Thoracic aorta (tissue), 2 donors: ENCODE measurements at places on chromosomes 7 and 10. TPM values are rescaled to one million over a fixed set of nuclear protein-coding genes. Genes with fewer than 3 reads are reported as not detected.

Gene EBF3
- total RNA-seq: 4.6 TPM

Gene VENTX
- total RNA-seq: 9.5 TPM

Gene GPR15LG
- not detected for total RNA-seq

Gene CUBN
- total RNA-seq: 4.1 TPM

Gene ANKRD61
- total RNA-seq: not detected

Gene SLC26A3
- not detected for total RNA-seq

Gene PPP1R3A
- total RNA-seq: 0.35 TPM

- peak overlapping the region; percentile 77 for H3K4me3 ChIP-seq
- H3K27me3 ChIP-seq: no peaks in the 10 kb centered on the region
- no peaks in the 10 kb centered on the region for H3K36me3 ChIP-seq
- H3K4me1 ChIP-seq: peaks cover 7% of the 10 kb centered on the region
These were observed 851 bp upstream of the GOT1 start for GRCh38 chr10:99431190-99431760.

DNA sequence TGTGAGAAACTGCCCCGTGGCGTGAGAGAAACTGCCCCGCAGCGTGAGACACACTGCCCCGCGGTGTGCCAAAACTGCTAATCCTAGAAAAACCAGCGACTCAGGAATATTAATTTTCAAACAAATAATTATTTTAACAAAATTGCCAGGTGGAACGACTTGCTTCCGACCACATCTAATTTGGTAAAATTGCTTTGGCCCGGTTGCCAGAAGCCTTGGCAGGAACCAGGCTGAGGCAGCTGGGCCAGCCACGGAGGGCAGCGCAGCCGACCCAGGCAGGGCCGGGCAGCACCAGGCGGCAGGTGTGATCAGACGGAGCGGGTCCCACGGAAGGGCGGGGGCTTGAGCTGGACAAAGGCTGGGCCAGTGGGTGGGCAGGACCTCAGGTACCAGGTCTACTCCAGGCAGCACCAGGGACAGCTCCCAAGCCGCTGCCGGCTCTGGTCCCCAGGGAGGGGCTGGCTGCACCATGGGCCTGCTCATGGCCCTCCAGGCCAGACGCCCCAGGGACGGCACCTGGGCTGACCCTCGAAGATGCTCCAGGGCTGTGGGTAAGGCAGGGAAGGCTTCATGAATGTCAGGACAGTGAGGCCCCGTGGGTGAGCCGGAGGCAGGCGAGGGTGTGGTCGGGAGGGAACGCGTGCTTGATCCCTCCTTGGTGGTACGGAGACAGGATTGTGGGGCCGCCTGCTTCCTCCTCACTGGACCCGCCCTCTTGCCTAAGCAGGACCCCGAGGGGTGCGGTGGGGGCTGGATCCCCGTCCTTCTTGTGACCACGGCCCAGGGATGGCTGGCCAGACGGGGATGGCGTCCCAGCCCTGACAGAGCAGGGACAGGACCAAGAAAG lies 7.7 kb upstream of the ADGRA1 start:
- H3K36me3 ChIP-seq: no peaks in the 10 kb centered on the region
- no peak for DNase-seq
- no peak overlapping the region for H3K27ac ChIP-seq
- no peak overlapping the region for H3K4me3 ChIP-seq

GRCh38 chr7:135808206-135808605 lies 59.6 kb upstream of the FAM180A start:
- DNase-seq: no peak
- no peak overlapping the region for H3K4me3 ChIP-seq
- no peak overlapping the region for H3K27ac ChIP-seq
- H3K4me1 ChIP-seq: peaks cover 16% of the 10 kb centered on the region
- no peaks in the 10 kb centered on the region for H3K27me3 ChIP-seq
- no peaks in the 10 kb centered on the region for H3K36me3 ChIP-seq

GRCh38 chr10:132403511-132404168 lies 6.6 kb downstream of the PWWP2B start:
- DNase-seq: no peak
- peaks cover 5% of the 10 kb centered on the region for H3K36me3 ChIP-seq
- no peak overlapping the region for H3K4me3 ChIP-seq
- peaks cover under 1% of the 10 kb centered on the region for H3K4me1 ChIP-seq
- H3K27ac ChIP-seq: no peak overlapping the region
- H3K27me3 ChIP-seq: no peaks in the 10 kb centered on the region

DNA sequence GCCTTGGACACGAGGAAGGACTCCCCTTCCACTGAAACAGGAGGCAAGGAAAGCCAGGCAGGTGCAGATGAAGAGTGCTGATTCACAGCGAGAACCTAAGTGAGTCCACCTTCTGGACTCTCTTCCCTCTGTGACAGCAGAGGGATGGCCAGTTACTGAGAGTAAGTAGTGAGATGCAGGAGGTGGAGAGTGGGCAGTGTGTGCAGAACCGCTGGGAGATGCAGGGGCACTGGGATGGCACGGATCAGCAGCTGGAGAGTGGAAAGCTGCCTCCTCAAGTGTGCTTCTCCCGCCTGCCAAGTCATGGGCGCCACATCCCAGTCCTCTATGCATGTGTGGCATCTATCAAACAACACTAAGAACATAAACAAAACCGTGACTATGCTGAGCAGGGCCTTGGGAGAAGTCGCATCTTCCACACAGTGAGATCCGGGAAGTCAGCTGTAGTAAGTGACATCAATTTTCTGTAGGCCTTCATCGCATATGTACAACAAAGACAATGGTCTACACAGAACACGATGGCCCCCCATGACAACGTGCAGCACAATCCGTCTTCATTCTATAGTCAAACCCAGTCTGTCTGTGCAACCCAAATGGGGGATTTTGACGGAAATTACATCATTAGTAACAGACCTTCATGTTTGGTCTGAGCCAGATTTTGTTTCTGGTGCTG lies 217.4 kb upstream of the KLF14 start:
- no peaks in the 10 kb centered on the region for H3K27me3 ChIP-seq
- no peak overlapping the region for H3K27ac ChIP-seq
- H3K36me3 ChIP-seq: no peaks in the 10 kb centered on the region
- no peak for DNase-seq
- peaks cover 6% of the 10 kb centered on the region for H3K4me1 ChIP-seq
- no peak overlapping the region for H3K4me3 ChIP-seq

- no peak overlapping the region for H3K4me3 ChIP-seq
- H3K36me3 ChIP-seq: peaks cover 22% of the 10 kb centered on the region
- no peaks in the 10 kb centered on the region for H3K4me1 ChIP-seq
- no peak overlapping the region for H3K27ac ChIP-seq
These were observed 56.3 kb downstream of the VWA2 start for GRCh38 chr10:114295393-114295792.

DNA sequence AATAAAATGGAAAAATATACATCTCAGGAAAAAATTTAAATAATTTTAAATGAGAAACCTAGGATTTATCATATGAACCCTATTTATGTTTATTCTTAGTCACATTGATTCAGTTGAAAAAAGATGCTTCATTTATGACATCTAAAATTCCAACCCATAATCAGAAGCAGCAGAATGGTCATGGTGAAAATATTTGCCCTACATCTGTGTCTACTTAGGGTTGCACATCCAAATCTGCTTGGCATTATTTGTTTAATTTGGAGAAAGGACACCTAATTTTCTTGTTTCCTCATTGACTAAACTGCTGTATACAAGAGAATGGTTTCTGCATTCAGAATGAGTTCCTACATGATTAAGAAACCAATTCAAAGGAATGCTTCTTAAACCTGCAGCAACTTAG lies 72.9 kb upstream of the SKAP2 start:
- no peaks in the 10 kb centered on the region for H3K36me3 ChIP-seq
- no peak overlapping the region for H3K27ac ChIP-seq
- no peaks in the 10 kb centered on the region for H3K27me3 ChIP-seq
- no peak for DNase-seq
- no peaks in the 10 kb centered on the region for H3K4me1 ChIP-seq

GRCh38 chr10:100303724-100304319 lies 17.3 kb upstream of the BLOC1S2 start:
- H3K4me1 ChIP-seq: no peaks in the 10 kb centered on the region
- no peak for DNase-seq
- no peaks in the 10 kb centered on the region for H3K27me3 ChIP-seq
- no peak overlapping the region for H3K27ac ChIP-seq

GRCh38 chr10:49707585-49707984 lies 28.1 kb downstream of the C10orf53 start:
- no peak for DNase-seq
- H3K4me1 ChIP-seq: no peaks in the 10 kb centered on the region
- no peak overlapping the region for H3K27ac ChIP-seq
- H3K36me3 ChIP-seq: no peaks in the 10 kb centered on the region
- no peaks in the 10 kb centered on the region for H3K27me3 ChIP-seq

DNA sequence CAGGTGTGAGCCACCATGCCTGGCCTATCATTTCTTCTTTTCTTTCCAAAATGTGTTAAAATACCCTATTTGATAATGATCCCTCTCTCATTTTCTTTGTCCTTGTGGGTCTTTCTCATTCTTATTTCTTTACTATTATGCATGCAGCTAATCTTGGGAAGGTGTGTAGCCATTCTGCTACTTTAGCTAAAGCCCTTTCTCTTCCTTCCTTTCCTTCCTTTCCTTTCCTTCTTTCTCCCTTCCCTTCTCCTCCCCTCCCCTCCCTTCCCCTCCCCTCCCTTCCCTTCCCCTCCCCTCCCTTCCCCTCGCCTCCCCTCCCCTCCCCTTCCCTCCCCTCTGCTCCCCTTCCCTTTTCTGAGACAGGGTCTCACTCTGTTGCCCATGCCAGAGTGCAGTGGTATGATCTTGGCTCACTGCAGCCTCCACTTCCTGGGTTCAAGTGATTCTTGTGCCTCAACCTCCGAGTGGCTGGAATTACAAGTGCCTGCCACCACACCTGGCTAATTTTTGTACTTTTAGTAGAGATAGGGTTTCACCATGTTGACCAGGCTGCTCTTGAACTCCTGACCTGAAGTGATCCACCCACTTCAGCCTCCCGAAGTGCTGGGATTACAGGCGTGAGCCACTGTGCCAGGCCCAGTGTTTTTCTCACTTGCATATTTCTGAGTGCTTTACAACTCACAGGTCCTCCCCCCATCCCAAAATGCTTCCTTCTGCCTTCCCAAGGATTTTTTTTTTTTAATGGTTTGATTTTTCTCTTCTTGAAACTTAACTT lies 42.3 kb downstream of the HIP1 start:
- no peaks in the 10 kb centered on the region for H3K36me3 ChIP-seq
- no peaks in the 10 kb centered on the region for H3K27me3 ChIP-seq
- no peak overlapping the region for H3K4me3 ChIP-seq
- DNase-seq: no peak
- no peaks in the 10 kb centered on the region for H3K4me1 ChIP-seq

- no peak overlapping the region for H3K4me3 ChIP-seq
- no peak for DNase-seq
- peaks cover 42% of the 10 kb centered on the region for H3K36me3 ChIP-seq
- peaks cover 16% of the 10 kb centered on the region for H3K4me1 ChIP-seq
- H3K27me3 ChIP-seq: no peaks in the 10 kb centered on the region
These were observed 148.4 kb upstream of the KLF14 start for GRCh38 chr7:130882396-130882795.

DNA sequence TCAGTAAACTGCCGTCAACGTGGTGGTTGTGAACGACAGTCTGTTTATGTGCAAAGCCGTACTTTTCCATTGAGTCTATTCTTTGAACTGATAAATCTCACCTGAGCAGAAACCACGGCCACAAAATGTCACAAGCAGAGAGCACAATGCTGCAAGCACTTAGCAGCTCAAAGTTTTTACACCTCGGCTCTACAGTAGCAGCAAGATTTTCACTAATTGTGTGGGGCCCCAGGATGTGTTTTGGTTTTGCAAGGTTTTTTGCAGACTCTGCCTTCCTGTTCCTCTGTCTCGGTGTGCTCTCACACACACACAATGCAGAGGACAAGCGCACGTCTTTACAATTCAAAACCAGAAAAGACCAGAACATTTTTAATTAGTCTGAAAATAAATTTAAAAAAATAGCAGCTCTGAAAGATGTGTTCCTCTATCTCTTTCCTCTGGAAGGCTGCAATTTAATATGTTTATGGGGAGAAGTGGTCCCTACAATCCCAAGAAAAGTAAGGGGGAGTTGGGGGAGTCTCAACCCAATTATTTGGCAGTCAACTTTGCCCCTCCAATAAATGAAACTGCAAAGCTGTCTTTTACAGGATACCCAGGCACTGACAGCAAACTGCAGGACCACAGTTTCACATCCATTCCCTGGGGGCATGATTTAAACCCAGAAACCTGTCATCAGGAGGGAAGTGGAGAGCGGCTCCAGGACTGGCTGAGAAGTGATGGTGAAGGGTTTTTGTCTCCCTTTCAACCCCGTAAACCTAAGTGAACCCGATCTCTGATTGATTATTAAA lies 73.8 kb upstream of the SFMBT2 start:
- H3K4me3 ChIP-seq: peak overlapping the region; percentile 23
- DNase-seq: no peak
- H3K36me3 ChIP-seq: no peaks in the 10 kb centered on the region
- no peaks in the 10 kb centered on the region for H3K4me1 ChIP-seq

GRCh38 chr7:12581897-12582296 lies 11.4 kb downstream of the SCIN start:
- H3K36me3 ChIP-seq: no peaks in the 10 kb centered on the region
- H3K4me3 ChIP-seq: no peak overlapping the region
- peaks cover 5% of the 10 kb centered on the region for H3K4me1 ChIP-seq
- H3K27ac ChIP-seq: no peak overlapping the region
- DNase-seq: no peak

DNA sequence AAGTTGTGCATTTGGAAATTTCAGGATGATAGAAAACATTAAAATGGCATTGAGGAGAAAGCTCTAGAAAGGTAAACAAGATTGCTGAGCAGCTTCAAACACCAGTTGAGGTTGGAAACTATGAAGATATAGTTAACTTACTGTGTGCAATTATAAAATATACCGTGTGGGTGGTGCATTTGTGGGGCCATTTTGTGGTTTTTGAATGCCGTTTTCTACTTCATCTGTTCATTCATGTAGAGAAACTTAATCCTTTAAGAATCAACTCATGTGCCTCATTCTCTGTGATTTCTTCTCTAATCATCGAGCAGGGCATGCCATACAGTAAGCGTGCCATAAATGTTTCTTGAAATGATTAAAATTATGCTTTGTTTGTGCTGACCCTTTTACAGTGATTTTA lies 232.8 kb upstream of the TEX47 start:
- no peak for DNase-seq
- H3K4me1 ChIP-seq: no peaks in the 10 kb centered on the region
- H3K36me3 ChIP-seq: no peaks in the 10 kb centered on the region
- H3K27me3 ChIP-seq: no peaks in the 10 kb centered on the region
- H3K4me3 ChIP-seq: no peak overlapping the region

- peaks cover 46% of the 10 kb centered on the region for H3K4me1 ChIP-seq
- H3K4me3 ChIP-seq: no peak overlapping the region
- H3K36me3 ChIP-seq: no peaks in the 10 kb centered on the region
- DNase-seq: no peak
- peak overlapping the region; percentile 53 for H3K27ac ChIP-seq
- H3K27me3 ChIP-seq: no peaks in the 10 kb centered on the region
These were observed 95.8 kb downstream of the CFAP58 start for GRCh38 chr10:104449391-104449790.

- H3K36me3 ChIP-seq: no peaks in the 10 kb centered on the region
- H3K27me3 ChIP-seq: no peaks in the 10 kb centered on the region
- H3K4me1 ChIP-seq: no peaks in the 10 kb centered on the region
- no peak for DNase-seq
- no peak overlapping the region for H3K27ac ChIP-seq
These were observed 138.9 kb upstream of the PHYHIPL start for GRCh38 chr10:59037506-59037905.

DNA sequence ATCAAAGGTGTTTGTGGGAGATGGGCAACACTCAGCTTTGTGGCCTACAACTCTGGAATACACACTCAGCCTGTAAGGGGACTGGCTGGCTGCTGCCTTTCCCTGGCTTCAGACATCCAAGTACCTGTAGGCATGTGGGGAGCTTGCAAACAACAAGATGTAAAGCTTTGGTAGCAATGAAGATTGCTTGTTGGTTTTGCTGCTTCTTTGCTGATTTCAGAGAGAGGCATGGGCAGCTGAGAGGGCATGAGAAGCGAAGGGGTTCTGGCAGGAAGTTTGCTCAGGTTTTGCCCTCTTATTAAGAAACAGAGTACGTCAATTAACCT lies 434.8 kb downstream of the LRMDA start:
- no peaks in the 10 kb centered on the region for H3K27me3 ChIP-seq
- no peaks in the 10 kb centered on the region for H3K36me3 ChIP-seq
- H3K4me1 ChIP-seq: no peaks in the 10 kb centered on the region
- H3K27ac ChIP-seq: no peak overlapping the region
- DNase-seq: no peak
